ENCODE measurements at places on chromosomes 6 and 20.

GRCh38 chr20:2578475-2579192 lies 42.3 kb downstream of the TMC2 start:
- no peak for DNase-seq

GRCh38 chr6:139904158-139904533 lies 529.7 kb upstream of the CITED2 start:
- no peak for DNase-seq

- no peak for DNase-seq
These were observed 229.7 kb downstream of the PRL start for GRCh38 chr6:22067122-22067521.

- DNase-seq, result peak; percentile 81
These were observed at the start of gene VSX1 for GRCh38 chr20:25081730-25082497. Gene VSX1 (minus strand): TSS chr20:25082141. CDS start chr20:25082096, 45 bp downstream.

DNA sequence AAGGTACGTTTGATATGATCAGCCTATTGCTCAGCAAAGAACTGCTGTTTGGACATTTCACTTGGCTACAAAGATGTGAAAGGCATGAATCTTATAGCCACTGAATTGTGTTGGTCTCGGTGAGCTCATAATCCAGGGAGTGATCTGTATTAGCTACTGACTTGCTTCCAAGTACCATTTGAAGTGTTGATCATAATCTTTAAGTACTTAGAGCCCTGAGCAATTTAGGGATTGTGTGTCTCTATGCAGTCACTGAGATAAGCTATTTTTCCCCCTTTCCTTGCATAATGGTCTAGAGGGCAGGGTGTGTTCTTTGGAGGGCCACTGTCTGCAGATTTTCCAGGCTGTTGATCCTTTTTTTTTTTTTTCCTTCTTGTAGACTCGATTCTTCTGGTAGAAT lies 393.6 kb downstream of the ESR1 start:
- no peak for DNase-seq

- DNase-seq, result no peak
These were observed 65.3 kb downstream of the AFG1L start for GRCh38 chr6:108359901-108360882.

All from upper lobe of left lung (tissue), 6 donors.